ENCODE measurements at places on chromosomes 16 and 17.

DNA sequence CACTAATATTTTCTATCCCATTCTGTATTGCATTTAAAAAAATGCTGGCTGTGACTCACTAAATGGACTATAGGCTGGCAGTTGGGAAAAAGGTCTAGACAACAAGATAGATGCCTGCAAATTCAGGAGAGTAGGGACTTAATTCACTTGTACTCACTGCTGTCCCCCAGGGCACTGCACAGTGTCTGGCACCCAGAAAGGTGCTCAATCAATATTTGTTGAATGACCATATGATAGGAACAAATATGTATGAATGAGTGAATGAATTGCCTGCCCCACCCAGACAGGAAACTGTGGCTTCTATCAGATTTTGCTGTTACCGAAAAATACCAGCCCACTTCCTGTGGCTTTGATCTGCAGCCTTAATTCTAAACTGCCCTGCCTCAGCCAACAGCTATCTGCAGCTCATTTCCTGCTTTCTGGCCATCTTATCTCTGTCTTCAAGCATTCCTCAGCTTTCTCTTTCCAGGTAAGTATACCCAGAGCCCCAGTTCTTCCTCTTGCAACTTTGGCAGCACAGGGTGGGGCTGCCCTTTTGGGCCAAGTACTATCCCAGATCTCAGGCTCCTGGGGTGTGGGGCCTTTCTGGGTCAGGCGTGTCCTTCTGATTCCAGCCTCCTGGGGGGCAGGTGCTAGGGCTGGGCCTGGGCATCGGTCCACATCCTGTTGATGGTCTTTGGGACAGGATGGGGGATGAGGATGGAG lies 15.3 kb upstream of the TNS4 start:
- no peak for DNase-seq

GRCh38 chr16:71645450-71645849 lies 19.5 kb downstream of the MARVELD3 start:
- DNase-seq: no peak

- DNase-seq: no peak
Measured at GRCh38 chr17:28029044-28029443, 13.4 kb upstream of the NLK start.

DNA sequence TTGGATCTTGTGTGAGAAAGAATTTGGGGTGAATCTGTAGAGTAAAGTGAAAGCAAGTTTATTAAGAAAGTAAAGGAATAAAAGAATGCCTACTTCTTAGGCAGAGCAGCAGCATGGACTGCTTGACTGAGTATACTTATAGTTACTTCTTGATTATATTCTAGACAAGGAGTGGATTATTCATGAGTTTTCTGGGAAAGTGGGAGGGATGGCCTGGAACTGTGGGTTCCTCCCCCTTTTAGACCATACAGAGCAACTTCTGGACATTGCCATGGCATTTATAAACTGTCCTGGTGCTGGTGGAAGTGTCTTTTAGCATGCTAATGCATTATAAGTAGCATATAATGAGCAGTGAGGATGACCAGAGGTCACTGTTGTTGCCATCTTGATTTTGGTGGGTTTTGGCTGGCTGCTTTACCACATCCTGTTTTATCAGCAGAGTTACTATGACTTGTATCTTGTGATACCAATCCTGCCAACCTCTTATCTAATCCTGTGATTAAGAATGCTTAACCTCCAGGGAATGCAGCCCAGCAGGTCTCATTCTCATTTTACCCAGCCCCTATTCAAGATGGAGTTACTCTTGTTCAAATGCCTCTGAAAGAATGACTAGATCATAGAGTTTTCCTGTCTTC lies 58.7 kb downstream of the HSD17B2 start:
- no peak for DNase-seq

GRCh38 chr16:1427473-1428461 lies 3.1 kb upstream of the PERCC1 start:
- no peak for DNase-seq

Data from left renal cortex interstitium (tissue), 4 donors.